ENCODE measurements at places on chromosomes 13 and 19.

- DNase-seq: no peak
Observed at GRCh38 chr13:77423296-77423695, 96.4 kb upstream of the MYCBP2 start.

DNA sequence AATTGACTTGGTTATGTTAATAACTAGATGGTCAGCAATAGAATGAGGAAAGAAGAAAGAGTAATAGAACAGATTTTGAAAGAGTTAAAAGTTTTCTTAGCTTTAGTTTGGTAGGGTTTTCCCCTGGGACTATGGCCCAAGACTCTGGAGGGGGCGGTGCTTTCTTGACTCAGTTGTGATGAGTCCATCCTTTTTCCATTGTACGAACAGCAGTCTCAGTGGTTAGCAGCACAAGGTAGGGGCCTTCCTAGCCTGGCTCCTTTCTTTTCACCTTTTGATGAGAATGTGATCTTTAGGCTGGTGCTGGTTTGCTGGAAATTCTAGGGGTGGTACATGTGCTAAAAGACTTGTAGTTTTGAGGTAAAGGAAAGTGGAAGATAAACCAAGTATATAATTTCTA is 38.8 kb downstream of the ZNF506 start:
- DNase-seq: no peak

DNA sequence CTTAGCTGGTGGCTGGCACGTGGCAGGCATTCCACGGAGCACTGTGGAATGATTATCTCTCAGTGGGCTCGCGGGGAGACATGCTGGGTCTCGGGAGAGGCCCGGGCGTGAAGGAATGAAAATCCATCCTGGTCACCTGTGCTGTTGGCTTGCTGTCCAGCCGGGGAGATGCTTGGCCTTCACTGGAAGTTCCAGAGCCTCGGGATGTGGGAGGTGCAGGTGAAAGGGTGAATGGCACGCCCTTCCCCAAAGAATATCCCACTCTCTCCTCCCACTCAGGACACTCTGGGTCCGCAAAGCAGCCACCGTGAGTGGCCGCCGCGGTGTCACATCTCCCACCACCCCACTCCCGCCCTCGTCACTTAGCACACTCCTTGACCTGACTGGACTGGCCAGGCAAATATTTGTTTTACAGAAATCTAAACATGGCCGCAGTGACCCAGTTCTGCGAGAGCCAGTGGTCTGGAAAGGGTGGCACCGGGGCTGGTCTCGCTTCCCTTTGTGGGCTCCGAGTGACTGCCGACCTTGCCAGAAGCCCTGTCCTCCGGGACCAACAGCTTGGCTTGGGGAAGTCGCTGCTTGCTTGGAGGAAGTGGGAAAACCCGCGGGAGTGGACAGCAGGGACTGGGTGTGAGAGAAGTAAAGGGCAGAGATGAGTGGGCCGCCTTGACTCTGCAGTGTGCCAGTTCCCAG is 8.0 kb downstream of the DPP9 start:
- no peak for DNase-seq

DNA sequence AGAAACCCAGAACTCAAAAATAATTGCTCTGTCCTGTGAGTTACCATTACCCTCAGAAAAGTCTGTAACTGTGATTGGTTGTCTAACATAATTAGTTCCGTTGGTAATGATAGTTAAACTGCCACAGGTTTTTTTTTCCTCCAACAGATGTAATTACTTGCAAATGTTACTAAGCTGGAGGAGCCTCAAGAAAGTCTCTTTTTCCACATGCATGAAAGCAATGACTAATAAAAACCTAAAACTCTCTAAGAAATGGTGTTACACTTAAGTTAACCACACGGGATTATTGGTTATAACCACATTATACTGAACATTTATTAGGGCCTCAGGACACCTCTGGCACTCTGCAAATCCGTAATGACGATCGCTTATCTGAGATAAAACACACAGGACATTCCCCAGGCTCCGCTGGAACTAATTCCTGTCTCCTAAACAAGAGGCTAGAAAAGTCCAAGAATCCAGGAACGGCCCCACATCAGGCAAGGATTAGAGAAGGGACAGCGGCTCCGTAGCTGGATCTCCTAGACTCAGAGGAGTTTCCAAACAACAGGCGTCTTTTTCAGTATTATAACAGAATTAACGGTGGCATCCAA is 753 bp downstream of the ZNF235 start:
- DNase-seq: peak; percentile 6

DNA sequence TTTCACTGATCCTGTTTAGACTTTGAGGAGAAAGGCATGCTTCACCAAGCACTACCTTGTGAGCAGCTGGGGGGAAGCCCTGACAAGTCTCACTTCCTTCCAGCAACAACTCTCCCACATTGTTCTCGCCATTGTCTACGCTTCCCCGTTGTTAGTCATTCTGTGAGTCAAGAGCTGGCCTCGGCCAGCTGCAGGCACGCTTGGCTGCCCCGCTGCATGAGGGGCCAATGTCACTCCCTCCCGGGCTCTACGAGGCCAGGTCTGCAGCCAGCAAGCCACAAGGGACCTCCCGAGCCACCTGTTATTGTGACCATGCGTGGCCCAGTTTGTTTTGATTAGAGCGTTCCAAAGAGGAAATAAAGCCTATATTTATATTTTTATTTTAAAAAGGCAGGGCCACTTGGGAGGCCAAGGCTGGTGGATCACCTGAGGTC is 220.9 kb downstream of the FOXO1 start:
- DNase-seq: no peak

DNA sequence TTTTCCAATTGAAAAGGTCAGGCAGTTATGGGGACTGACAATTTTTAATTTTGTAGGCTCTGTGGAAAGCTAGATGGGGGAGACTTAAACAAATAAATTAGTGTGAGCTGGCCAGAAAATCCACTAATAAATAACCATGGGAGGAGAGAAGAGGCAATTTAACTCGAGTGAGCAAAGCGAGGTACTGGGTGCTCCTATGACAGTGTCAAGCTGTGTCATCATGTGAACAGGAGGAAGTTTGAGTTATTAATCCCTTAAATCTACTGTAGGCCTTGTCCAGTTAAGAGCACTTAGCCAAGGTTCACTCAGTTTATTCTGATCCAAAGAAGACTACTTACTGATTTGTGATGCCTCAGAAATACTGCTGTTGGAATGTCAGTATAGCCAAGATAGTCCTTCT is 122.8 kb downstream of the OXGR1 start:
- DNase-seq: no peak

DNA sequence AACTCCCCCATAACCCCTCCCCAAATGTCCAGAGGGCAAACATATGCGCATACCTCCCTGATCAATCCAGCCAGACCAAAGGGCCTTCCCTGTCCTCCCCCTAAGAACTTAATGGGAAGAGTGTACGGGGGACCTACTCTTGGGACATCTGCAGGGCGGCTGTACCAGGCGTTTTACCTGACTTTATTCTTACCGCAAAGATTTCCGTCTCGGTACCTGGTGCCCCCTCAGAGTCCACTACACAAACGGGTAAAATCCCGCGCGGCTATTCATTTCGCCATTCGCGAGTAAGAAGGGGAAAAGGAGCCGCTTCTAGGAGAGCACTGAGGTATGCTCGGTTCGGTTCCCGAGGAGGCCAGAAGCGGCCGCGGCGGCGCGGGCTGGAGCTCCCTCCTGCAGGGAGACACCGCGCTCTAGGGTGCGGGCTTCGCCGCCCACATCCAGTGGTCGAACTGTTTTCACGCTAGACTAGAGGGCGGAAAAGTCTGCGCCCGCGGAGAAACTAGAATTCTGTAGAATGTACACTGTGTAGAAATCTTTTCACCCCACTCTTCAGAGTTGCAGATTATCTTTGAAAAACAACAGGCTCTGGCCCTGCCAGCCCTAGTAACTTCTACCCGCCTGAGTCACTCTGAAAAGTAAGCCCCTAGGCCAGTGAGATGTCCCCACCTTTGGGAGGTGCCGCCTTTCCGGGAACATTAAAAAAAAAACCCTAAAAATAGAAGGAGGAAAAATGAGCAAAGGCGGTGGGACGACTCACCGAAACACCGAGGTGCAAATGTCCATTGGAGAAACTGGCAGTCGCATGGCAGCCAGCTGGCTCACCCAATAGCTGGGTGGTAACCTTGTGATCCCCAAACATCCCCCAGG is 3.8 kb upstream of the TSHZ3 start:
- no peak for DNase-seq

DNA sequence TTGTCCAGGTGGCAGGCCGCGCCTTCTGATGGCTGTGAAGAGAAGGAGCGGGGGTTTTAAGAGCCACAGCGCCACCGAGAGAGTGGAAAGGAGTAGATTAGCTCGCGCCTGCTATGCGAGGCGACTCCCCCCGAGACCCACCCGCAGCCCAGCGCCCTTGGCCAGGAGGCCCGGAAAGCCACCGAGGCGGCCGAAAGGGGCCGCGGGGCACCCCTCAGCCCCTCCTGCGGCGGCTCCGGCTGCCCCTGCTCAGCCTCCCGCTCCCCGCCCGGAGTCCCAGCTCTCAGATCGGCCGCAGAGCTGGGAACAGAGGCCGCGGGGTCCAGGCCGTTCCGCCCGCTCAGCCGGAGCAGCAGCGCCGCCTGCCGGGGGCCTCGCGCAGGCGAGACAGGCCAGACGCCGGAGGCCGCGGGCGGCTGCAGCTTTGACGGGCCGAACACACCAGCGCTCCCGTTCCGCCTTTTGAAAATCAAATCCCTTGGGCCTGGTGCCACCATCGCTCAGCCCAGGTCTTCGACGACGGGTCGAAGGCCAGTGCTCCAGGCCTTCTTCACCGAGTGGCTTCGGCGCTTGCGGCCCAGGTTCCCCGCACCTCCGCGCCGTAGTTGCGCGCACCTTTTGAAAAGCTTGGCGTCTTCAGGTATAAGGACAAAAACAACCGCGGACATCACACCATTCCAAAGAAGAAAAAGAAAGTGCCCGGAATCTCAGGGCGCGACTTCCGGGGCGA is 15.3 kb downstream of the CDX2 start:
- peak; percentile 44 for DNase-seq

- DNase-seq: peak; percentile 34
Observed at GRCh38 chr13:76886005-76886291, 257 bp downstream of the KCTD12 start.

- DNase-seq: no peak
Observed at GRCh38 chr13:53167561-53167960, 138.9 kb downstream of the OLFM4 start.

DNA sequence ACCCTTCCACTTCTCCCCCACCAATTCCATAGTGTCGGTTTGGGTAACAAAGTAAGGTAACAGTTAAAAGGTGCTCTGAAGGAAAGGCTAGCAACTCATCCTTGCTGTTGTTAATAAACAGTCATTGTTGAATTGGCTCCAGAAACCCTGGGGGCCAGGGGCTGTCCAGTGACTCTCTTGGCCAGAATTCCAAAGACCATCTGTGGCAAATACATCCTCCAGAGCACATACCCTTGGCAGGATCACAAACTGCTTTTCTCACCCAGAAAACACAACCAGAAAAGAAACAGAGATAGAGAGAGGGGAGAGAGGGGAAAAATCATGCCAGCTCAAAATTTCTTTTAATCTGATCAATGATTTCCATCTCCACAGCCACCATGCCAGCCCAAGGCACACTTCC is 22.1 kb downstream of the CACNA1A start:
- no peak for DNase-seq

GRCh38 chr13:51643105-51643881 is 59.0 kb downstream of the WDFY2 start:
- DNase-seq: no peak

- no peak for DNase-seq
Observed at GRCh38 chr19:17183271-17183761, 31.8 kb upstream of the USE1 start.

GRCh38 chr19:21483589-21484170 is 21.7 kb upstream of the ZNF429 start:
- no peak for DNase-seq

GRCh38 chr19:16330368-16330801 is 5.8 kb downstream of the KLF2 start:
- DNase-seq: no peak

DNA sequence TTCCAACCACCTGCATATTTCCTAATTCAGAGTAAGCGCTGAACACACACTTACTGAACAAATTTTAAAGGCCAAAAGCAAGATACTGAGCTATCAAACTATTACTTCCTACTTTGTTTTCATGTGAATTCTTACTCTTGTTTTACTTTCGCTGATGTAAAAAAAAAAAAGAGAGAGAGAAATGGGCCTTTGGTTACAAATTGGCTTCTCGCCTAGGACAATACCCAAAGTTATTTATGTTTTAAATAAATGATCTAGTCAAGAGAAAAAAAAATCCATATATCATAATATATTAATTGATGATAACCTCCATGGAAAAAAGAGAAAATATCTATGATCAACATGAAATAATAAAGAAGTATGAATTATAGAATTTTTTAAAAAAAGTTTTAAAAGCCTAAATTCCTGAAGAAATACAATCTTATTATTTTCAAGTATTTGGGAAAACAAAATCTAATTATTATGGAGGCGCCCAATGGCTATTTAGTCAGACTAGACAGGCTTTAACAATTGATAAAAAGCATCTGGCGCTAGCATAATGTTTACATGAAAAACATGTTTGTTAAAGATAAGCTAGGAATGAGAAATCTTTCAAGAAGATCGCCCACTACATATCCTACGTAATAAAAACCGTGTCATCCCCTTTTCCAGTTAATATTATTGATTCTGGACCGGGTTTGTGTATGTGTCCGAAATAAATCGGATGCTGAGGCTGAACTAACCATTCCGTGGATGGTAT is 9.0 kb downstream of the COL4A1 start:
- DNase-seq: no peak

DNA sequence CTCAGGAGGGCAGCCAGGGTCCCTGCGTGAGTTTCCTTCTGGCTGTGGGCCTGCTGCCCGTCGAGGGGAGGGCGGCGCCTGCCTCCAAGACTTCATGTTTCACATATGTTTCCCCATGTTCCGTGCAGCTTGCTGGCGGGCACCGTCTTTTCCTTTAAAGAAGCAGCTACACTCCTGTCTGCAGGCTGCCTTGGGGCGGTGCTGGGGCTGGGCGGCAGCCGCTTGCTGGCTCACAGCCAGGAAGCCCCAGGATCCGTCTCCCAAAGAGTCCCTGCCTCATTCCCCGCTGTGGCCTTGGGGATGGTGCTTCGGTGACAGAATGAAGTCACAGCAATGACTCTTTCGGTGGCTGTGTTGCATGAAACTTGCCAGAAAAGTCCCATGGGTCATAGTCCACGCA is 24.9 kb downstream of the PIAS4 start:
- no peak for DNase-seq

GRCh38 chr13:98060282-98060681 is 82.6 kb upstream of the FARP1 start:
- DNase-seq: no peak
